AG09309 (cell line): ENCODE measurements at places on chromosomes 5 and 9.
A peak's percentile ranks its signal among the peaks of the same experiment; 100 is the strongest.

- DNase-seq, result no peak
These were observed 249.1 kb downstream of the DIRAS2 start for GRCh38 chr9:90393365-90394152.

DNA sequence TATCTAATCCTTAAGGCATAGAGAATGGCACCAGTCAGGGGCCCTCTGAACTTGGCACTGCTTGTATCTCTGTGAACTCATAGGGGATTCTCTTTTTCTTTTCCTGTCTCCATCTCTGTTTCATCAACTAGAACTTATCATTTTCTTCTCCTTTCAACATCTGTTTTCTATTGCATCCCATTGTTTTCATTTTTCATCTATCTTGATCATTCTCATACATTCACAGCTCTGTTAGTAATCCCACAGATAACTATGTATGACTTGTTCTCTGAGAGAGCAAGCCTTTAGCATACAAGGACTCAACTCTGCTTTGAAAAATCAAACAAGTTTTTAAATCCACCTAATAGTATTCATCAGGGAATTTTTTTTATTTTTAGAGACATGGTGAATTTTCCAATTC lies 264.3 kb downstream of the ARRDC3 start:
- peak; percentile 27 for DNase-seq

DNA sequence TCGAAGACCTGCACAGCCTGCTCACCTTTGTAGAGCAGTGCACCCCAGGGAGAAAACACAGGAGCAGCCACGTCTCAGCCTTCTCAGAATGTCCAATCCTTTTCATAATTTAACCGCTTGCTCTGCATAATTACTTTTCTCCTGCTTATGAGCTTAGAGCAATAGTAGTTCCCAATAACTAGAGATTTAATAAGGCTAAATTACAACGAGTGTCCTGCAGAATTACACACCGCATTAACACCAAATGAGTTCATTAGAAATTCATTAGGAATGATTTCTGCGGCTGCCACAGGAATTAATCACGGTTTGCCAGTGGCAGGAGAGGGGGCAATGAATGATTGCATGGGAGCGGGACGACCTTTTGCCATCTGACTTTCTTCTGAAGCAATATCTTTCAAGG lies 18.7 kb upstream of the FABP6 start:
- no peak for DNase-seq

- no peak for DNase-seq
These were observed 25.1 kb downstream of the EHMT1 start for GRCh38 chr9:137643921-137644320.

DNA sequence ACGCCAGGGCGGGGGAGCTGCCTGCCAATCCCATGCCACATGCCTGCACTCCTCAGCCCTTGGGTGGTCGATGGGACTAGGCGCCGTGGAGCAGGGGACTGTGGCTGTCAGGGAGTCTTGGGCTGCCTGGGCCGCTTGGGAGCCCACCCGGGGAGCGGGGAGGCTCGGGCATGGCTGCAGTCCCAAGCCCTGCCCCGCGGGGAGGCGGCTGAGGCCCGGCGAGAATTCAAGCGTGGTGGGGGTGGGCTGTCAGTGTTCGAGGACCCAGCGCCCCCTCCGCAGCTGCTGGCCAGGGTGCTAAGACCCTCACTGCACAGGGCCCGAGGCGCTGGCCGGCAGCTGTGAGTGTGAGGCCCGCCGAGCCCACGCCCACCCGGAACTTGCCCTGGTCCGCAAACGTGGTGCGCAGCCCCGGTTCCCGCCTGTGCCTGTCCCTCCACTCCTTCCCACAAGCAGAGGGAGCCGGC lies 83.2 kb upstream of the DMRTA1 start:
- no peak for DNase-seq

DNA sequence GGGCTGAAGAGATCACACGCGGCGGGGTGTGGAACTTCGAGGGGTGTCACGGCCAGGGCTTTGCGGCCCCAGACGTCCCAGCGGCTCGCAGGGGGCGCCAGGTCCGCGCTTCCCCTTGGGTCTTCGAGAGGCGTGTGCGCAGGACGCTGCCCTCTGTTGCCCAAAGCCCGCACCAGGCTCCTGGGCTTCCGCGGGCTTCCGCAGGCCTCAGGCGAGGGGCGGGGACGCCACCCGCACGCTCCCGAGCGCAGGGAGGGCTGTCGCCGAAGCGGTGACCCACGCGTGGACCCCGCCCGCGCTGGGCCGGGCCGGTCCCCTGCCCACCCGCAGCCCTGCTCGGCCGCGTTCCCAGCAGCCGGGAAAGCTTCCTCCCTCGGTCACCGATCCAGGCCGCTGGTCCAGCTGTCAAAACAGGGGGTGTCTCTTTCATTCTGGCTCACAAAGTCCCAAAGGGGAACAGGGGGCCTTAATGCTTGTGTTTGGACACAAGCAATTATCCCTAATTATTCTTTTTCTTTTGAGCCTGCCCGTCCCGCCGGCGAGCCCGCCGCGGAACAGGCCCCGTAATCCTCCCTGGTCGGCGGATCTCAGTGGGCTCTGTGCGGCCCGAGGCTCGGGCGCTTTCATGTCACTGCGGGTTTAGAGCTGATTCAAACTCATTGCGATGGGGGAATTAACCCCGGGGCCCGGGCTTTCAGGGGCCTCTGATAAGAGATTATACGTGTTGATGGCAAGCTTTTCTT lies 60.6 kb downstream of the TMEM174 start:
- DNase-seq, result no peak

DNA sequence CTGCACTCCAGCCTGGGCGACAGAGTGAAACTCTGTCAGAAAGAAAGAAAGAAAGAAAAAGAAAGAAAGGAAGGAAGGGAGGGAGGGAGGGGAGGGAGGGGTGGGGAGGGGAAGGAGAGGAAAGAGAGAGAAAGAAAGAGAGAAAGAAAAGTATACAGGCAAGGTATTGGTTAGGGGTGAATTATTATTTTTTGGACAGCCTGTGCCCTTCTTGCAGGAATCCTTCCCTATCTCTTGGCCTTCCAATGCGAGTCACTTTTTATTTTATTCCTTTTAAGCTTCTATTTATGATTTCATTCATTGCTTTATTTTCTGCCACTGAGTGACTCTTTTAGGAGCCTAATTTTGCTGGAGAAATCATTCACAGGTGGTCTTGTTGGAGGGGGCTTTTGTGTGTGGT lies 98.7 kb downstream of the PDE8B start:
- DNase-seq, result no peak

GRCh38 chr5:84715091-84715490 lies 330.4 kb upstream of the EDIL3 start:
- DNase-seq, result no peak

- DNase-seq, result no peak
These were observed 114.7 kb upstream of the RIOK2 start for GRCh38 chr5:97297704-97298091.

DNA sequence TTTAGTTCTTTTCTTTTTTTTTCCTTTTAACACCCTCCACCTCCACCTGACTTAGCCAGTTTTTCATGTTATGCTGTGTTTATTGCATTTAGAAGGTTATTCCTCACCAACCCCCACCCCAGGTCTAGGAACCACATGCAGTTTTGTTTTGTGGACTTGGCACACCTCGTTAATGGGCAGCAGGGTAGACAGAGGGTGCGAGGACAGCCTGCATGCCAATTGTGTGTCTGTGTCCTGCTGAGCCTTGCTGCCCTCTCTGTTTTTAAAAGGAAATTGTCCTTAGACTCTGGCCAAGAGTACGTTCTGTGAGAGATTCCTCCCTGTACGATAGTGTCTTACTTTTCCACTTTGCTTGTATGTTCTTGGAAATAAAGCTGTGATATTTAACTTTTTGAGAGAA lies 13.9 kb downstream of the PIK3R1 start:
- DNase-seq, result no peak

GRCh38 chr5:143594902-143595818 lies 191.7 kb upstream of the NR3C1 start:
- no peak for DNase-seq
